ENCODE measurements at places on chromosomes 12 and 14.

DNA sequence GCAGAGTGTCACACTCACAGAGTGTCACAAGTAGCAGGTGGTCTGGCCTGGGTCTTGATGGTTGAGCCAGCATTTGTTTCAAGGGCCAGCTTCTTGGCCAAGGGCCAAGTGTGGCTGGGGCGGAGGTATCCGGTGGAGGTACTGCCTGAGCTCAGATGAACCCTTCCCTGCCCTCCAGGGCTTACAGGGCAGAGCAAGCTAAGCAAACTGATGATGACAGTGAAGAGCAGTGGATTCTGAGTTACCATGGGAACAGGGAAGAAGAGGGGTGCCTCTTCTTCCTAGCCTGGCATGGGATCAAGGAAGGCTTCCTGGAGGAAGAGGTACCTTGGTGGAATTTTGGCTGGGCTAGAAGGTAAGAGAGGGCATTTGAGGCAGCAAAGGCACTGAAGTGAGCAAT lies 35.7 kb downstream of the MVK start:
- no peak for DNase-seq

DNA sequence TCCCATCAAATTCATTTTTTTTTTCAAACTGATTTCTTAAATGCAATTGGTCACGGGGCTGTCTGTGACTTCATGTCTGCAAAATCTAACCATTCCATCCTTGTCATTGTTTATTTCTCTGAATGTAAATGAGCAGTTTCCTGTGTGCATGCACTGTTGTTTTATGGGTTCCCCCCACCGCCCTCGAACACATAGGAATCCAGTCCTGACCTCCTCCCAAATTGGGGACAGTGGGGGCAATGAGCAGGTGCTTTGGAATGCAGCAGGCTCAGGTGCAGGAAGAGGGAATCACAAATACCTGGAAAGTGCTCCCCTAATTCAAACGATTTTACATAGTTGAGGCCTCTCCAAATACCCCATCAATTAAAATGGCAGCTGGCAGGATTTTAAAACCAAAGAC lies 62.6 kb upstream of the ESRRB start:
- DNase-seq, result no peak

- DNase-seq, result no peak
Observed at GRCh38 chr14:76958980-76959710, 69.4 kb downstream of the IRF2BPL start.

DNA sequence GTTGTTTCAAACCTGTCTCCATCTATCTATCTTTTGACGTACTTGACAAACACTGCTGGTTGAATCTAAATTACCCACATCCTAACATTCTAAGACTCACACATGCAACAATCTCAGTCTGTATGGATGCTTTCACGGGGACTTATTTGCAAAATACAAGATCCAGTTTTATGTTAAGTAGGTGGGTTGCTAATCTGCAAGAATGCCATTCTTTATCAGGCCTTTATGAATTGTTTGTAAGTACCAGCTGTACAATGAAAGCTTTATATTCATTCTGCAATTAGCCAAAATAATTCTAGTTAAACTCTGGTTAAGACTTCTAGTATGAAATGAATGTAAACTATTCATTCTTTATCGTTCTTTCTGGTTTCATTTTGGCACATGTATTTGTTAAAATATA lies 135.1 kb downstream of the NAV3 start:
- DNase-seq, result no peak

DNA sequence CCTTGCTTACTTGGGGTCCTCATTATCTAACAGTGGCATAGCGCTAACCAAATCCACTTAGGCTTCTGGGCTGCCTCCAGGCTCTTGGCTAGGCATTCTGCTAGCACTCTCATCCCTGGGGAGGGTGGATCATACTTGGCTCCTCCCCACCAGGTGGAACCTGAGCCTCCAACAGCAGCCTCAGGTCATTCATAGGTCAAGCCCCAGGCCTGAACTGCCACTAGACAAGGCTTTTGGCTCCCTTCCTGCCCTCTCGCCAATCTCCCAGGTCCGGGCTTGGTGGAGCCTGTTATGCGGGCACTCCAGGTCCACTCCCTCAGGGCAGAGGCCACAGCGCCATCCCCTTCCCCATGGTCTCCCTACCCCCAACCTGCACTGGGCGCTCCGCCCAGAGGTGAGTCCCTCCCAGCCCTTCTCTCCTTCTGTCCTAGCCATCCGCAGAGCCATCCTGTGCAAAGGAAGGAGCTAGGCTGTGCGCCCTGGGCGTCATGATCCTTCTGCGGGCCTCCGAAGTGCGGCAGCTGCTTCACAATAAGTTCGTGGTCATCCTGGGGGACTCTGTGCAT lies 154.9 kb upstream of the AMIGO2 start:
- DNase-seq, result no peak
